ENCODE measurements at places on chromosomes 3 and 15.

- DNase-seq, result no peak
These were observed 21.2 kb upstream of the SMAD3 start for GRCh38 chr15:67043939-67044771.

DNA sequence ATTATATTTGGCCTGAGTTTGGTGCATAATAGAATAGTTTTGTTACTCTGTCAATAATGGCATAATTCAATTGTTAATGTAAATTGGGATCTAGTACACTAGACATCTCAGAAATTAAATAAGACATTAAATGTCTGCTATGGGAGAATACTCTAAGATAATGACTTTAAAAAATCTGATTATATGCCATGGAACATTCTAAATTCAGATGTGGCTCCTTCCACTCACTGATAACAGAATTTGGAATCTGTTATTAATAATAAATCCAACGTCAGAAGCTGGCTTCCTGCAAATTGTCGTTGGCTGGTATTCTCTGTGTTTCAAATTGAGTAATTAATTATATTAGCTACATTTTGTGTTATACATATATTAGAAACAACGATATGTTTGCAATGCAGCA, 258.1 kb downstream of the CNTN6 start:
- DNase-seq, result no peak

GRCh38 chr3:112604536-112604935, 36.4 kb downstream of the CCDC80 start:
- DNase-seq, result no peak

GRCh38 chr3:53824795-53825194, 21.4 kb downstream of the CHDH start:
- no peak for DNase-seq

DNA sequence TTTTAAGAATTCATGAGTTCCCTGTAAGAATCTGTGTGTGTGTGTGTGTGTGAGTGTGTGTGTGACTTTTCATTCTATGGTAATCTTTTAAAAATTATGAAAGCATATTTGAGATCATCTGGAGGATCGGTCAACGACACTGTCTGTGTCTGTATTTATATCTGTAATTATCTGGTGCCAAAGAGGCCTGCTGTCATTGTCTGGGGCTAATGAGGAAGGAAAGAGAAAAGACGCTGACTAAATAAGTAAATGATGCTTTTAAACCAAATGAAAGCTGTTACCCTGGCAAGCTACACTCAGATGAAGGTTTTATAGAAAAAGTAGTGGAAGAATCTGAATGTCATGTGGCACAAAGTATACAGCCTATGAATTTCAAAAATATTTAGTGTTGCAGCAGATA, 439.8 kb downstream of the RBMS3 start:
- no peak for DNase-seq

DNA sequence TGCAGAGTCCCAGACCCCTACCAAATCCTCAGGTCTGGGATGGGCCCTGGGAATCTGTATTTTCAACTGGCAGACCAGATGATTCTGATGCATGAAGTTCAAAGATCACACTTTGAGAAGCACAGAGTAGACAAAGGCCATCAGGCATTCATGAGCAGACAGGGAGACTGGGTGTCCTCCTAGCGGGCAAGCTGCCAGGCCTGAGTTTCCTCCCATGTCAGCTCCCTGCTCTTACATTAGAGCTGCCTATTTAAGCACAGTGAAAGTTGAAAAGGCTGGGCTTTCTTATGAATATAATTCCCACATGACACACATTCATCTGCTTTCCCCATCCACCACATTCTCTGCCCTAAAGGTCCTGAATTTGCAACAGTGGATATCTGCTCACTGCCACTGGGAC, 14.0 kb downstream of the CAPN3 start:
- DNase-seq, result no peak

- DNase-seq, result no peak
These were observed 119.2 kb downstream of the SHQ1 start for GRCh38 chr3:72728958-72729467.

DNA sequence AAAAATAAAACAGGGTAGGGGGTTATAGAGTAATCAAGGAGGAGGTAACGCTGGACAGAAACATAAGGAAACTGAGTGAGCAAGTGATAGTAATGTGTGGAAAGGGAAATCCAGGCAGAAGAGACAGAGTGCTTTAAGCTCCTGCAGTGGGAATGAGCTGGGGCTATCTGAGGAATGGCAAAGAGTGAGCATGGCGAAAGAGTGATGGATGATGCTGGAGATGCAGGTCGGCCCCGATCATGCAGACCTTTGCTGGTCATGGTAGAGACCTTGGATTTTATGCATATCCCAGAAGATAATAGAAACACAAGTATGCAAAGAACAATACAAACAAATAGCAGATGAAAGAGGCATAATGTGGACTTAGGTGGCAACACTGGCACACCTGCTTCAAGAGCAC, 26.0 kb upstream of the ACAP2 start:
- DNase-seq, result no peak

DNA sequence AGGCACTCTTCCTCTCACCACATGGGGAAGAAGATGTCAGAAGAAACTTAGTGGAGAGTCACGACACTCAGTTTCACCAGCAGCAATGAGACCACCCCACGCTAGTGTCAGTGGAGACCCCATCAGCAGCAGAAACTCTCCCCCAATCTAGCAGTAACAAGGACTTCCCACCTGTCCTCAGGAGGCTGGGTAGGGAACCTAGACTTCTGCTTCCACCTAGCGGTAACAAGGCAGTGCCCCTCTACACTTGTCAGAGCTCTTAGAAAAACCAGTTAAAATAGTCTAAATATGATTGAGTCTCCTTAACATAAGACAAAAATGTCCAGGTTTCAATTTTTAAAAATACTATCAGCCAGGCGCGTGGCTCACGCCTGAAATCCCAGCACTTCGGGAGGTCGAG, 57.3 kb downstream of the TRAT1 start:
- no peak for DNase-seq

- no peak for DNase-seq
These were observed 105.1 kb upstream of the BCL6 start for GRCh38 chr3:187850258-187850921.

- DNase-seq, result no peak
These were observed 182.3 kb upstream of the NDN start for GRCh38 chr15:23869396-23869795.

DNA sequence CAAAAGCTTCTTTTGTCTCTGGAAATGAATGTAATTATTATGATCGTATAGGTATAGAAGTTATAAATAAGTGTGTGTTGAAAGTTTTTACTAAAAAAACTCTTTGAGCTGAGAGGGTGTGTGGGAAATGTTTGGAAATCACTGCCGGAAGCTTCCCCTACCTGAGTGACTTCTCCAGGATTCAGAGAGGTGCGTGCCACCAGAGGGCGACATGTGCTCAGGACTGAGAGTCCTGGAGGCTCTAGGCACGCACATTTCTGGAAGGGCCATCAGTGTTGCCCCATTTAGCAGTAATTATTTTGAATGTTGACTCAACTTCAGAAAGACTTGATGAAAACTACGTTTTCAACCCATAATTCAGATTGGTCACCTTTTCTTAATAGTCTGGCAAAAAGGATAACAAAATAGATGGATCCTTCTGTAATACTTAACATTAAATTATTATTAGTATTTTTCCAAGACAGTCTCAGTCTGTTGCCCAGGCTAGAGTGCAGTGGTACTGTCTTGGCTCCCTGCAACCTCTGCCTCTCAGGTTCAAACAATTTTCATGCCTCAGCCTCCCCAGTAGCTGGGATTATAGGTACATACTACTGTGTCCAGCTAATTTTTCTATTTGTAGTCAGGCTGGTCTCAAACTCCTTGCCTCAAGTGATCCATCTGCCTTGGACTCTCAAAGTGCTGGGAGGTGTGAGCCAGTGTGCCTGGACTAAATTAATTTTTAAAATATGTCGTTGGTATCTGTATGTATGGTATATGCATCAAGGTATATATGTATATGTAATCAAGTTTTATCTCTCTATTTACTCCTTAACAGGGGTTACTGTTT, 34.5 kb downstream of the GPR171 start:
- DNase-seq, result no peak

DNA sequence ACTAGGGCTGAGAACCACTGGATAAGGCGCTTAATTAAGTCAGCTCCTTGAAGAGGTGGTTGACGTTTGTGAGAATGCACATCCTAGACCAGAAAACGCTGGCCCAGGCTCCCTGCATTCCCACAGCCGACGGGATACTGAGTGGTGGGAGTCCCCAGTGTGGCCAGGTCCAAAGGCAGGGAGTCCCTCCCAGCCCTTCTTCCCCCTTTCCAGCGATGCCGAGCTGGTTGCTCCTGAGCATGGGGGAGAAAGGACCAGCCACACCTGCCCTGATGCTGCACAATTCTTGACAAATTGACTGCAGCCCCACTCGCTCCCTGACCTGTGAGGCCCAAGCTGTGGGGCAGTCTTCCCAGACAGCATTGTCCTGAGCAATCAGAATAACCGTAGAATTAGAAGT, 79.5 kb upstream of the PXYLP1 start:
- DNase-seq, result no peak

DNA sequence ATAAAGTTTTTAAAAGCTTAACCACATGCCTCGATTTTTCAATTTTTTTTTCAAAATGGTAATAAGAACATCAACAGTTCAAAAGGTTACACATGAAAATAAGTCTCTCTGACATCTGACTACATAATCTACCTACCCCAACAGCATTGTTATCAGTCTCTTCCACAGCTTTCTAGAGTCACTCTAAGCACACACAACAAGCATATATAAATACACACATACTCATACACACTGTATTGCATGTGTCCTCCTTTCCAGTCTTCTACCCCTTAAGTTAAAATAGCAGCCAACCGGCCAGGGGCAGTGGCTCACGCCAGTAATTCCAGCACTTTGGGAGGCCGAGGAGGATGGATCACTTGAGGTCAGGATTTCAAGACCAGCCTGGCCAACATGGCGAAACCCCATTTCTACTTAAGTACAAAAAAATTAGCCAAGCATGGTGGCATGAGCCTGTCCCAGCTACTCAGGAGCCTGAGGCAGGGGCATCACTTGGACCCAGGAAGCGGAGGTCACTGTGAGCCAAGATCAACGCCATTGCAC, 12.2 kb downstream of the TBL1XR1 start:
- no peak for DNase-seq

DNA sequence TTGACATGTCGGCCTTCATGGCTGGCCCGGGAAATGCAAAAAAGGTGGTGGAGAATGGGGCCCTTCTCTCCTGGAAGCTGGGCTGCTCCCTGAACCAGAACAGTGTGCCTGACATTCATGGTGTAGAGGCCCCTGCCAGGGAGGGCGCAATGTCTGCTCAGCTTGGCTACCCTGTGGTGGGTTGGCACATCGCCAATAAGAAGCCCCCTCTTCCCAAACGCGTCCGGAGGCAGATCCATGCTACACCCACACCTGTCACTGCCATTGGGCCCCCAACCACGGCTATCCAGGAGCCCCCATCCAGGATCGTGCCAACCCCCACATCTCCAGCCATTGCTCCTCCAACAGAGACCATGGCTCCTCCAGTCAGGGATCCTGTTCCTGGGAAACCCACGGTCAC, 23.1 kb upstream of the BSN start:
- no peak for DNase-seq

- DNase-seq, result no peak
These were observed 5.5 kb upstream of the SNX22 start for GRCh38 chr15:64146041-64146440.

DNA sequence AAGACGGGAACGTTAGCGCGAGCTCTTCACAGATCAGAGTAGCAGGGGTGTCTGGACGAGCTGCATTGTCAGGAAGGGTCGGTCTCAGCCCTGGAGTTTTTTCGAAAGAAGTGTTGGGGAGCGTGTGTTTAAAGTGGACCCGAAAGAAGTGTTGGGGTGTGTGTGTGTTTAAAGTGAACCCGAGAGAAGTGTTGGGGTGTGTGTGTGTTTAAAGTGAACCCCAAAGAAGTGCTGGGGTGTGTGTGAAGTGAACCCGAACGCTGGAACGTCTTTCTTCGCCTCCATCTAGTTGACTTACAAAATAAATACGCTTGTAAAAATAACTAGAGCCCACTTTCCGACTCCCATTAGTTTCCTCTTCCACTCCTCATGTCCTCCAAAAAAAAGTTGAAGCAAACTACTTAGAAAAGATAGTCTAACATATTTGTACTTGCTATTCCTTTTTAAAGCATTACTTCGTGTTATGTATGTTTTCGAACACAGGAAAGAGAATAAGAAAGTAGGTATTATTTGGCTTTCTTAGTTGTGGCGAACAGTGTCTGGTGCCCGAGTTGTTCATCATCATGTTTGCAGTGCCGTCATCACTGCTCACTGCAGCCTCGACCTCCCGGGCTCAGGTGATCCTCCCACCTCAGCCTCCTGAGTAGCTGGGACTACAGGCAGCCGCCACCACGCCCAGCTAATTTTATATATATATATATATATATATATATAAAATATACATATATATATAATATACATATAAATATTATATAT, 1.0 kb downstream of the LRCH3 start:
- DNase-seq, result no peak

DNA sequence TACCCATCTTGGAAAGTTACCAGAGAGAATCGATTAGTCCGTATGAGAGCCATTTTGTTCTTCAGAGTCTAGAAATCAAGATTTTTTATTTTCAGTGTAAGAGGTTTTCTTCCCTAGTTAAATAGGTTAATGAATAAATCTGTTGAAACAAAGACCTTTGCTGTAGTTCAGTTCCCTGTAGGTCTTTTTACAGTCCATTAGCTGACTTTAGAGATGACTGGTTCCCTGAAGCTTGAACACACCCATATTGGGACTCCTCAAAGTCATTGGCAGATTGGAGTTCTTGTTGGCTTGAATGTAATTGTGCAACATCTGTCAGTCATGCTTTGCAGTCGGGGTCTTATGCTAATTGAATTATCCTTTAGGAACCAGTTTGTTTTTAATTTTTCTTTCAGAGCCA, 45.3 kb downstream of the SEMA6D start:
- DNase-seq, result no peak

DNA sequence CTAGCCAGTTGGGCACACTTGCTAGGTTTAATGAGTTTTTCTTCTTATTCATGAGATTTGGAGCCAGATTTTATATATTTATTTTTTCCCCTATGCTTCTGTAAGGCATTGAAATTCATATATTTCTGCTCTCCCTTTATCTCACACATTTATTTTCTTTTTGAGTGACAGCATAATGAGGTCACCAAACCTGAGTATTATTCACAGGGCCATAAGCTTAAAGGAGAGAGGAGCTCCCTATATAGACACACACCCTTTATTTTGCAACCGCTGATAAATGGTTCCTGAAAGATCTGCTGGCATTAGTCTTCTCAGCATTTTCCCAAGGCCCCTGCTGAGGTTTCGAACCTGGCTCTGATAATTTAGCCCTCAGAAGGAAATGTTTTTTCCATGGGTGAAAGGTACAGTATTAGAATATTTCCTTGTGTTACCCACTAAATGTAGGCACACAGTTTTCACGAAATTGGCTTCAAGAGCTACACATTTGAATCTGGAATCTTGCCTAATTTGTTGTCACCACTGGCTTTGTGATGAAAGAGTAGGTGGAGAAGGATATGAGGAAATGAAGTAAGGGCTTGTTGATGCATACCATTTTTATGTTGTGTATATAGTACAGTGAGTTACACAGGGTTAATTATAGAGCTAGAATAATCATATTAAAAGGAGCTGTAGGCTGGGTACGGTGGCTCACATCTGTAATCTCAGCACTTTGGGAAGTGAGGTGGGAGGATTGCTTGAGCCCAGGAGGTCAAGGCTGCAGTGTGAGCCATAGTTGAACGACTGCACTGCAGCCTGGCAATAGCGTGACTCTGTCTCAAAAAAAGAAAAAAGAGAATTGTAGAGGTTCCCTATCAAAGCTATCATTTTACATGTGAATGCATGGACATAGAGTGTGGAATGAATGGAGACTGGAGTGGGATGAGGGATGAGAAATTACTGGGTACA, 6.5 kb downstream of the KLHL18 start:
- no peak for DNase-seq

GRCh38 chr15:61155741-61156700, 73.1 kb downstream of the RORA start:
- no peak for DNase-seq
